Activated CD4-positive, alpha-beta T cell treated with anti-CD3 and anti-CD28 coated beads, Interleukin-2, amount 50 U/mL, for 24 hours (primary cell): ENCODE measurements at places on chromosomes 13 and 19.

DNA sequence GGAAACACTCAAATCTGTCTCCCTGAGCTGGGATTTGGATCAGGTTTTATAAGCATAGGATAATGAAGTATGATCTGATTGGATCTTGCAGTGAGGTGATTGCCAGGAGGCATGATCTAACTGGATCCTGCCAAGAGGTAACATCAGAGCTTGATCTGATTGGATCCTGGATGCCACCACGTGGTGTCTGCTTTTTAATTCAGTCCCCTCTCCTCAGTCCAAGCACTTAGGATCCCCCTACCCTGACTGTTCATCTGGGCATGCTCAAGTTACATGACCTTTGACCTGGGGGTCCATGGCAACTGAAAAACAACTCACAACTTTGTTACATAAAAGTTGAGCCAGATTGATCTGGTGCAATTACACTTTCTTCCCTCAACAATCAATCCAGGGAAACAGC is 47.5 kb upstream of the LSM14A start:
- no peak for DNase-seq

DNA sequence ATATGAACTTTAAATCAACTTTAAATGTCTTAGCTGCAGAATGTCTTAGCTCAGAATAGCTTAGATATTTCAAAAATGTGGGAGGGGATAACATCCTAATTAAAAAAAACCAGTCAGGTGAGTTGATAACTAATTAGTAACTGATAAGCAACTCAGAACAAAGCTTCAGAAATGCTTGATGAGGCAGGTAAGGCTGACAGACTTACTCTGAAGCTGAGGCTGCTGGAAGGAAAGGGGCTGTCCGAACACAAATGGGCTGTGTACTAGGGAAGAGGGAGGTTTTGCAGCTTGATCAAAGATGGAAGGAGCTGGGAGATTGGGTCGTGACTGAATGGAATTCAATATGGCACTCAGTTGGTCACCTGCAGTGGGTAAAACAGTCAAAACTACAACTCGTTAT is 91.2 kb upstream of the FBXL3 start:
- no peak for DNase-seq

- DNase-seq, result no peak
Observed at GRCh38 chr13:111239764-111240670, 80.4 kb upstream of the TEX29 start.

GRCh38 chr13:97266772-97267417 is 44.8 kb downstream of the MBNL2 start:
- no peak for DNase-seq

DNA sequence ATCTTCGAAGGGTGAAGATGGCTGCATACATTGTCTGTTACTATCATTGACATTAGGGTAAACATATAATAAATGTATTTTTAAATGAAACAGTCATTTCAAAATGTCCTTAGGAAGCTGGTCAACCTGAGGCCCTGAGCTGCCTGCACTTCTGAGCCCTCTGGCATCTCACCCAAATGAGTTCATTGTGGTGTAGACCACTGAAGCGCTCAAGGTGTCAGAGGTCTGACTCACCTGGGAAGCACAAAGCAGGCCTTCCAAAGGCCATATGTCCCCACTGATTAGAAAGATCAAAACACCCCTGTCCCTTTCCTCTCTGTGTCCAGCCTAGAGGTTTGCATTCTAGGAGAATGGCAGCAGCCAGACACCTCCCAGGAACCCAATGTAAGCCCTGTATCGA is 59.6 kb downstream of the COL4A2 start:
- no peak for DNase-seq

DNA sequence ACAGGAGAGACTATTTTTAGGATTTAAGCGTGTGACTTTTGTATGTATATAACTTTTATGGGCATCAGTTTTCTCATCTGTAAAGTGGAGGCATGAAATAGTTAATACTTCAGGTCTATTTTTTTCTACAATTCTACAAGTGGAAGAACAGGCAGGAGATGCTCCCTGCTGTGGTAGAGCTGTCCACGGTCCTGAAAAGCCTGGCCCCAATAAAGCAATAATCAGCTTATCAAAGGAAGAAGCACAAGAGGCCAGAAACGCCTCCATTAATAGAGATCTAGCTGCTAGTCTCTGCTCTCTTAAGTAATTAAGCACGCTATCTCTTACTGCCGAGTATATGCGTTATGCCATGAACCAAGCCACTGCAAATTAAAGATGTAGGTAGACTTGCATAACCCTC is 28.0 kb upstream of the WASF3 start:
- DNase-seq, result no peak

- no peak for DNase-seq
Observed at GRCh38 chr13:27139565-27139964, 32.0 kb downstream of the USP12 start.

- DNase-seq, result no peak
Observed at GRCh38 chr13:44410328-44410859, 36.8 kb downstream of the SERP2 start.

- DNase-seq, result no peak
Observed at GRCh38 chr19:13366529-13367143, 139.6 kb downstream of the CACNA1A start.
